ENCODE measurements at places on chromosomes 5 and 9.

DNA sequence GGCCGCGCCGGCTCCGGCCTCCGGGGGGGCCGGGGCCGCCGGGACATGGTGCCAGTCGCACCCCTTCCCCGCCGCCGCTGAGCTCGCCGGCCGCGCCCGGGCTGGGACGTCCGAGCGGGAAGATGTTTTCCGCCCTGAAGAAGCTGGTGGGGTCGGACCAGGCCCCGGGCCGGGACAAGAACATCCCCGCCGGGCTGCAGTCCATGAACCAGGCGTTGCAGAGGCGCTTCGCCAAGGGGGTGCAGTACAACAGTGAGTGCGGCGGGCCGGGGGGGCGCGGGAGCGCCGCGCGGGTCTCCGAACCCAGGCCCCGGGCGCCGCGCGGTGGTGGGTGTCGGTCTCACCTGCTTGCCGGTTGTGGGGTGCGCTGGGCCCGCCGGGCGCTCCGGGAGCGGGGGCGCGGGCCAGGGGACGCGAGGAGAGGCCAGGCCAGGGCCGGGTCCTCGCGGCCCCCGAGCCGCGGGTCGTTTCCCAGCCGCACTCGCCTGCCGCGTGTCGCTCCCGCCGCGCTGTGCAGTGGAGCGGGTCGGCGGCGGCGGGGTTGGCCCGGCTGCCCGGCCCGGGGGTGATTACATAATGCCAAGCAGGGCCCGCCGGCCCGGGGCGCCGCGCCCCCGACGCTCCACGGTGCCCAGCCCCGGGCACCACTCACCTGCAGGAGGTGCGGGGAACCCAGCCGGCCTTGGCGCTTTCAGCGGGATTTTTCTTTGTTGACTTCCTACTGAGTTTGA lies 492 bp downstream of the RABL6 start:
- H3K4me1 ChIP-seq: peaks cover 20% of the 10 kb centered on the region
- H3K27ac ChIP-seq: peak overlapping the region; percentile 71
- no peaks in the 10 kb centered on the region for H3K27me3 ChIP-seq

- no peaks in the 10 kb centered on the region for H3K36me3 ChIP-seq
- H3K4me3 ChIP-seq: no peak overlapping the region
- no peaks in the 10 kb centered on the region for H3K27me3 ChIP-seq
- H3K4me1 ChIP-seq: no peaks in the 10 kb centered on the region
- no peak overlapping the region for H3K27ac ChIP-seq
Observed at GRCh38 chr5:124783285-124783684, 36.8 kb upstream of the ZNF608 start.

GRCh38 chr5:54311176-54311677 lies 854 bp upstream of the ARL15 start:
- H3K27ac ChIP-seq: peak overlapping the region; percentile 73
- H3K36me3 ChIP-seq: peaks cover 6% of the 10 kb centered on the region
- H3K4me1 ChIP-seq: no peaks in the 10 kb centered on the region
- peak overlapping the region; percentile 96 for H3K4me3 ChIP-seq

DNA sequence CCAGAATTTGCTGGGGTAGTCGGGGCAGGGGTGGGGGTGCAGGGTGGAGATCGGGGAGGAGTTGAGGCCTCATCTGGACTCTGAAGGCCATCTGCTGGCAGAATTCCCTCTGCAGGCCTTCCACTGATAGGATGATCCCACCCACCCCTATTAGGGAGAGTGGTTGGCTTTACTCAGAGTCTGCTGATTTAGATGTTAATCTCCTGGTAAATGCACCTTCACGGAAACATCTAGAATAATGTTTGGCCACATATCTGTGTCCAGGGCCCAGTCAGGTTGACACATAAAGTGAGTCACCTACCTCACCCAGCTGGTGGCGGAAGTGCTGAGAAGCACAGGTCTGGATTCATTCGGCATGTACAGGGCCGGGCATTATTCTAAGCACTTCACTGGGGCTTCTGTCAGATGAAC lies 50.0 kb downstream of the DAPK1 start:
- H3K4me1 ChIP-seq: no peaks in the 10 kb centered on the region
- no peak for DNase-seq
- no peaks in the 10 kb centered on the region for H3K27me3 ChIP-seq
- no peak overlapping the region for H3K27ac ChIP-seq
- no peaks in the 10 kb centered on the region for H3K36me3 ChIP-seq

- no peak for DNase-seq
- peaks cover 11% of the 10 kb centered on the region for H3K4me1 ChIP-seq
- H3K36me3 ChIP-seq: no peaks in the 10 kb centered on the region
- H3K27ac ChIP-seq: no peak overlapping the region
- H3K4me3 ChIP-seq: no peak overlapping the region
- no peaks in the 10 kb centered on the region for H3K27me3 ChIP-seq
Observed at GRCh38 chr9:121708768-121709488, 57.5 kb downstream of the DAB2IP start.
